ENCODE measurements at places on chromosomes 1 and 21.

- DNase-seq: no peak
Measured at GRCh38 chr1:33147997-33148314, 33.9 kb downstream of the TRIM62 start.

- DNase-seq: no peak
Measured at GRCh38 chr21:26019236-26019635, 151.3 kb downstream of the APP start.

GRCh38 chr21:37592496-37592895 is 225.9 kb downstream of the DYRK1A start:
- DNase-seq: no peak

GRCh38 chr21:29245104-29245643 is 53.5 kb upstream of the BACH1 start:
- DNase-seq: no peak

- peak; percentile 6 for DNase-seq
Measured at GRCh38 chr1:186985889-186986491, 157.2 kb downstream of the PLA2G4A start.

GRCh38 chr1:196557797-196558196 is 50.4 kb downstream of the KCNT2 start:
- DNase-seq: no peak

GRCh38 chr1:76998582-76999223 is 131.4 kb downstream of the ST6GALNAC5 start:
- no peak for DNase-seq

- no peak for DNase-seq
Measured at GRCh38 chr1:23759277-23759676, 16.0 kb downstream of the ELOA start.

DNA sequence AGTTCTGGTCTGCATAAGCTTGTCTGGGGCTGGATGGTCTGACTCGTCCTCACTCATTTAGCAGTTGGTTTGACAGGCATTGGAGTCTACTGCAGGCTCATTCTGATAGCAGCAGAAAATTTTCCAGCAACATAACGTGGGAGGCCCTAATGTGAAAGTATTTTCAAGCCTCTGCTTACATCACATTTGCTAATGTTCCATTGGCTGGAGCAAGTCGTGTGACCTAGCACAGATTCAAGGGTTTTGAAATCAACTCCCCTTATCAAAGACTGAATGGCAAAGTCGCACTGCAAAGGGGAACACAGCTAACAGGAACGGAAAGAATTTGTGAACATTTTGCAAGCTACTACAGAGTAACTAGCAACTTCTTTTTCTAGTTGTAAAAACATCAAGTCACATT is 2.3 kb upstream of the USH2A start:
- DNase-seq: no peak

DNA sequence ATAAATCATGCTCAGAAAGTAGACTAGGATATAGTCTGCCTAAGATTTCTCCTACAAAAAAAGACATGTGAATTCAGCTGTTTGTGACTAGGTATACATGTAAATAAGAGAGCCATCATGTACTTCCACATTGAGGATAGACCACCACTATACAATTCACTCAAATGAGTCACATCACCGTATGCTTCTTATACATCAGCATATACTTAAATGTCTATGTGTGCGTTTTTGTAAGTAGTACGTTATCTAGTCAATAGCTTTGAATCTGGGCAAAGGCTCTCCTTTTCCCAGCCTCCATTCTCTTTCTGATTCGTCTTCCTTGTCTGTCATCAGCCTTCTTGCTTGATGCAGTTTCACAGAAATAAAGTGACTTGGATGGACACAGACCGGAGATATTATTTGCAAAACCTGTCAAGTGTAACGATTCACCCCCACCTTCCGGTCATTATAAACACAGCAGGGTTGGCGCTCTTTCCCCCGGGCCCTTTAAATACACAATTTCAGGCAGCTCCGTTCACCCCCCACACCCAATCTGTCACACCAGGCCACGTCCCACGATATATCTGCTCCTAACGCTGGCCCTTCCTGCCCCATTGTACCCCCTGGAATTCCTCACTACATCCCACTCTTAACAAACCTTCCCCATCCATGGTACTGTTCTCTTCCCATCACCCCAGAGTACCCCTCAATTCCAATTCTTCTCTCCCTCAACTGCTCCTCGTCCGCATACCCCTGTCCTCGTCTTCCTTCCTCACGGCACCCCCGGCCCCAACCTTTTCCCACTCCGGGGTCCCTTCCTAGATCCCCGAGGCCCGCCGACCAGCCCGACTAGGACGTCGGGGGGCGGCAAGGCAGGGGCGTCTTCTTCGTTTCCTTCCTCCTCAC is 636 bp downstream of the VAMP4 start:
- DNase-seq: peak; percentile 26

Measured in central memory CD4-positive, alpha-beta T cell (primary cell).